ENCODE measurements at places on chromosomes 16 and 17. TPM values are rescaled to one million over a fixed set of nuclear protein-coding genes. Genes with fewer than 3 reads are reported as not detected.

GRCh38 chr17:42017866-42018200, 594 bp upstream of the DNAJC7 start:
- H3K36me3 ChIP-seq: no peaks in the 10 kb centered on the region
- H3K4me3 ChIP-seq: peak overlapping the region; percentile 84
- H3K27ac ChIP-seq: peak overlapping the region; percentile 97
- no peaks in the 10 kb centered on the region for H3K27me3 ChIP-seq
- H3K4me1 ChIP-seq: peaks cover 22% of the 10 kb centered on the region
- DNase-seq: no peak

GRCh38 chr16:7397901-7398300, 65.3 kb downstream of the RBFOX1 start:
- no peak overlapping the region for H3K4me3 ChIP-seq
- DNase-seq: peak; percentile 32
- H3K27ac ChIP-seq: no peak overlapping the region
- H3K27me3 ChIP-seq: no peaks in the 10 kb centered on the region

- H3K27me3 ChIP-seq: no peaks in the 10 kb centered on the region
- H3K4me3 ChIP-seq: no peak overlapping the region
These were observed 262.6 kb downstream of the MAF start for GRCh38 chr16:79337906-79338305.

IQCK gene
- total RNA-seq: 11.8 TPM

DNA sequence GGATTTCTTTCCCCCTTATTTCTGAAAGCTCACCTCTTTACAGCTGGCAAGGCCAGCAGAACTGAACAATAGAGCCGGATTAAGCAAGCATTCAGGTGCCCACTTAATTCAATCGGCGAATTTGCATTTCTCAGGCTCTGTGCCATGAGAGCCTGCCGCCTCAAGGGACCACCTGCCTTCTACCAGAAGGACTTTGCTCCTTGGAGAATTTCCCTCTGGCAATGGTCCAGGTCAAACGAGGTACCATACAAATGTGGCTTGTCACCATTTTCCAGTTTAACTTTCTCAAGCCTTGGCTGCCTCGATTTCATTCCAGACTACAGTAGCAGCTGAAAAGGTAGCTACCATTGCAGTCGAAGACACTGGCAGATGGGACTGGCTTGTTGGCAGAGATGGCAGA, 534.0 kb downstream of the MAF start:
- DNase-seq: no peak

DNA sequence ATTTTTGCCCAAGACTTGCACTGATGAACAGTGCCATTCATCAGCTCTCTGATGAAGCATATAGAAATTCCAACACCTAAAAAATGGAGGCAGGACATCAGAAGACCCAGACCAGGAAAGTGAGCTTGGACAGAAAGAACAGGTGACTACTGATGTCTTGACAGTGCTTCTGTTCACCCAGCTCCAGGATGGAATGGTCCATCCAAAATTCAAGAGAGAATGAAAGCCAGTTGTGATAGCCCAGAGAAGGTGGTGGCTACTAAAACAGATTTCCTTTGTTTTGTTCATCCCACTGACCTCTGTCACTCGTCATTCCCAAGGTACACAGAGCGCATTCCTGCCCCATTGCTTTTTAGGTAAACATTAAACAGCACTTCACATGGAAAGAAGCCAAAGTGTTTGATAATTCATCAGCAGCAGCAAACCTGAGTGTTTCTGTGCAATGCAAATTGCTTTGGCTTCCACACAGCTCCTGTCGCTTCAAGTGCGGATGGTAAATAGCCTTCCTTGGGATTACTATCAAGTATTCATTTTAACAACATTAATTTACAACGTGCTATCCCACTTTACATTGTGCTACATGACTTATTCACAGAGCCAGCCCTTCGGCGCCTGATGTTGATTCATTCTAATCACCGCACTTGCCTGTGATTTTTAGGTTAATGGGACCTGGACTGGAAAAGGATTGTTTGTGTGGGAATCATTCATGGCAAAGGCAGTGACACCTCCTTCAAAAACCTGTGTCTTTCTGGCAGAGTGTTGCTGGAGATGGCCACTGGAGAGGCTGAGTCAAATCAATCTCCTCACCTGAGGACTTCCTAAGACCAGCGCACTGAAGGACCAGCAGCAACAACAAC, 65.1 kb upstream of the TOX3 start:
- no peaks in the 10 kb centered on the region for H3K27me3 ChIP-seq
- H3K36me3 ChIP-seq: no peaks in the 10 kb centered on the region
- peak; percentile 66 for DNase-seq
- H3K27ac ChIP-seq: peak overlapping the region; percentile 89

RAB11FIP3 gene
- total RNA-seq: 39.9 TPM

- H3K27ac ChIP-seq: no peak overlapping the region
- no peaks in the 10 kb centered on the region for H3K36me3 ChIP-seq
- H3K4me1 ChIP-seq: peaks cover 8% of the 10 kb centered on the region
- no peak for DNase-seq
- H3K27me3 ChIP-seq: no peaks in the 10 kb centered on the region
These were observed 45.8 kb upstream of the TOX3 start for GRCh38 chr16:52592778-52593177.

DNA sequence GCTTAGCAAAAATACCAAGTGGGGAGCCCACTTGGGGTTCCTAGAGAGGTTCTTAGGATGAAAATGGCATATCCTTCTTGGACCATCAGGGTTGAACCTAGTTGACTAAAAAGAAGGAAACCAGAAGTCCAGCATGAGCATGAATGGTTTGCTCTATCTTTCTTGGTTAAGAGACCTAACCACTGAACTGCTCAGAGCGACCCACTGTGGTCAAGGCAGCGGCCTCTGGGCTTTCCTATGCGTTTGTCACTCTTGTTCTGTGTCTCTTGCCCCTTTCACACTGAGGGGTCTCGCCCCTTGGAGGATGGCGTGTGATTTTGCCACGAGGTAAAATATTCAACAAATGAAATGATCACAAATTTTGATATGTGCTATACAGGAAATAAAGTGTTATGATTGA, 526 bp upstream of the BORCS6 start:
- no peaks in the 10 kb centered on the region for H3K36me3 ChIP-seq
- no peaks in the 10 kb centered on the region for H3K27me3 ChIP-seq
- peak overlapping the region; percentile 67 for H3K27ac ChIP-seq
- no peak for DNase-seq
- peaks cover 12% of the 10 kb centered on the region for H3K4me1 ChIP-seq
- no peak overlapping the region for H3K4me3 ChIP-seq

SLC6A4 gene
- total RNA-seq: 3.8 TPM

AOC2 gene
- 1.1 TPM for total RNA-seq

DNA sequence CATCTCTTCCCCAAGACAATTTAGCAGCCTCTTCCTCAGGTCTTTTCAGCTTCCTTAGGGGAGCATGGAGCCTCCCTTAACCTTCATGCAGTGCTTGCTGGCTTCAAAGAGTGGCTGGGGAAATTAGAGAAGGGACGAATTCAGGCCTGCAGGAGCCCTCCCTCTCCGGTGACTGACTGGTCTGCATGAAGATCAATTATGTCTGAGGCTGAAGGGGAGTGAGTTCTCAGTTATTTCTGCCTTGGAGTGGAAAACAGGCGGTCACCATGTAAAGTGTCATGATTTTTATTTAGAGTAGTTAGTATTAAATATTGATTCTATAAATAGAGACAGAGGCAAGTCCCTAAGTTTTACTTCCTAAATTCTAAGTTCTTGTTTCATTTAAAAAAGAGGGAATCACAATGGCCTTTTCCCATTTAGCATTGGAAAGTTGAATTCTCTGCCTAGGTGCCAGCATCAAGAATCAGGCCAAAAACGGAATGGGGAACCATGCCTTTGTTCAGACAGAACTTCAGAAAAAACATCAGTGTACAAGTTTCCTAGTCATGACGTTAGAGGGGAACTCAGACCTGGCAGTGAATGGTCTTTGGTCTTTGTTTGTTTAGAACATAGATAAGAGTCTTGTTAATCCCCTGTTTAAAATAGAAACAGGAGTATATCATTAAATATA, 4.4 kb downstream of the GABARAPL2 start:
- peaks cover 4% of the 10 kb centered on the region for H3K36me3 ChIP-seq
- H3K27ac ChIP-seq: peak overlapping the region; percentile 12
- H3K4me1 ChIP-seq: peaks cover 8% of the 10 kb centered on the region
- no peak overlapping the region for H3K4me3 ChIP-seq
- no peak for DNase-seq

DNA sequence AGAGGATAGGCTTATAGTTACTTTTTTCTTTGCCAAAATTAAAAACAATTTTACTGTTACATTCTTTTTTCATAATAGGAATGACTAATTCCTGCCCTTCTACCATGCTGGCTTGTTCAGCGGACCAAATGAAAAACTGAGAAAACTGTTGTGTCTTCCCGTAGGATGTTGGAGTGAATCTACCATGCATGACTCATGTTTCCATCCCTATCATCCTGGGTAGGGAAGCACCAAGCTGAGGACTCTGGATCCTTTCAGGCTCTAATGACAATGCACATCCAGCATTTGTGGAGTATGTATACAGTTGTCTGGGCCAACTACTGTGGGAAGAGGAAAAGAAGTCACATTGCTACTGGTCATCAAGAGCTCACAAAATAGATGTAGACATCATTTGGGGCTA, 41.1 kb upstream of the DHX8 start:
- no peak overlapping the region for H3K27ac ChIP-seq
- no peak overlapping the region for H3K4me3 ChIP-seq
- H3K36me3 ChIP-seq: no peaks in the 10 kb centered on the region

ZP2 gene
- total RNA-seq: 0.20 TPM

GAS7 gene
- total RNA-seq: 25.9 TPM

DNA sequence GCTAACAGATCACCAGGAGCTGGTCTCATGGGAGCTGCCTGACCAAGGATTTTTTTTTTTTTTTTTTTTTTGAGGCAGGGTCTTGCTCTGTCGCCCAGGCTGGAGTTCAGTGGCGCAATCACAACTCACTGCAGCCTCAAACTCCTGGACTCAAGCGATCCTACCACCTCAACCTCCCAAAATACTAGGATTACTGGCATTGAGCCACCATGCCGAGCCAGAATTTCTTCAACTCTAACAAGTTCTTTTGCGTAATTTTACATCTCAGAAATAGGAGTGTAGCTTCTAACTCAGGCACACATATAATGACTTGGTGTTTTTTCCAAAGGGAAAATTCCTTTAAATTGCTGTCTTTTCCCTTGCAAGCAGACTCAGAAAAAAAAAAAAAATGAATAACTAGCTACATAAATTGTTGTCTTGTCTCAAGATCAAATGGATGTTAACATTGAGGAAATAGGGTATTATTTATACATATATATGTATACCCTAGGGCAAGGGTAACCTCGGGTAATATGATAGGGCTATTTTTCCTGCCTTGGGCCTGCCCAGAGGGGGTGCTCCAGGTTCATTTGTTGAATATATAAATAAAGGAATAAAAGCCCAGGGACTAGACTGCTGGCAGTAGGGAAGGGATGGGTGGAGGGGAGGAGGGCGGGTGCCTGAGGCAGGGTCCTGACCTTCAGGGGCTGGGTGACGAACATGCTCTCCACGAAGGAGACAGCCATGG, 42.8 kb upstream of the GCSH start:
- no peak for DNase-seq
- no peak overlapping the region for H3K4me3 ChIP-seq
- no peaks in the 10 kb centered on the region for H3K36me3 ChIP-seq
- no peaks in the 10 kb centered on the region for H3K27me3 ChIP-seq
- peaks cover 12% of the 10 kb centered on the region for H3K4me1 ChIP-seq

GRCh38 chr16:66485376-66485775, 58.3 kb downstream of the BEAN1 start:
- no peak for DNase-seq
- H3K27me3 ChIP-seq: no peaks in the 10 kb centered on the region
- no peak overlapping the region for H3K4me3 ChIP-seq
- no peaks in the 10 kb centered on the region for H3K36me3 ChIP-seq
- peaks cover 4% of the 10 kb centered on the region for H3K4me1 ChIP-seq

CX3CL1 gene
- total RNA-seq: 8.5 TPM

PIK3R5 gene
- total RNA-seq: 0.12 TPM

DNA sequence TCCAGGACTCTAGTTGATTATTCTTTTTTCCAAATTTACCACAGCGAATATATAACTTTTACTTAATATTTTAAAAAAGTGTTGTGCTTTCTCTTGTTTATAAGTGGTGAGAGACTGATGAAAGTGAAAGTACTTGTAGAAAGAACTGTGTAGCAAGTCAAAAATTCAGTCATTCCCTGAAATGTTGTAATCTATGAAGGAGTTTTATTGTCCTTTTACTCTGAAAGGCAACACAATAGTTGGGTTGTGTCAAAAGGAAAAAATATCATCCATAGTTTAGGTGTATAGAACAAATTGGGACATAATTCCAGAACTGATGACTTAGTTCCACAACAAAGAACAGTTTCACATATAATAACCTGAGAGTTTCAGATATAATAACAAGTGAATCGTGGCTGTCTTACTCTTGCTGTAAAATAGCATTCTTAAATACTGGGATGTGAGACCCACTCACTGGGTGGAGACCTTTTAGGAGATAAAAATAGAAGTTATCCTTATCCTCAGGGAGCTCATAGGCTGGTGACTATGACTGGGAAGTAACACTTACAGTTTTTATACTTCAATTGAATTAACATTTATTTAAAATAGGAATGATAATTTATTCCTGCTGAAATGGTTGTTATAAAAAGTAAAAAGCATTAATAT, 20.6 kb downstream of the CYB5B start:
- H3K4me3 ChIP-seq: no peak overlapping the region
- peak overlapping the region; percentile 67 for H3K27ac ChIP-seq
- no peaks in the 10 kb centered on the region for H3K36me3 ChIP-seq
- H3K27me3 ChIP-seq: no peaks in the 10 kb centered on the region
- no peak for DNase-seq
- H3K4me1 ChIP-seq: peaks cover 19% of the 10 kb centered on the region

GP2 gene
- total RNA-seq: 24.8 TPM

GRCh38 chr16:17497648-17498047, 26.9 kb upstream of the XYLT1 start:
- H3K4me3 ChIP-seq: no peak overlapping the region
- no peak overlapping the region for H3K27ac ChIP-seq
- H3K27me3 ChIP-seq: no peaks in the 10 kb centered on the region
- no peaks in the 10 kb centered on the region for H3K36me3 ChIP-seq
- no peaks in the 10 kb centered on the region for H3K4me1 ChIP-seq
- DNase-seq: no peak

SHISA9 gene
- total RNA-seq: 1.1 TPM

DNA sequence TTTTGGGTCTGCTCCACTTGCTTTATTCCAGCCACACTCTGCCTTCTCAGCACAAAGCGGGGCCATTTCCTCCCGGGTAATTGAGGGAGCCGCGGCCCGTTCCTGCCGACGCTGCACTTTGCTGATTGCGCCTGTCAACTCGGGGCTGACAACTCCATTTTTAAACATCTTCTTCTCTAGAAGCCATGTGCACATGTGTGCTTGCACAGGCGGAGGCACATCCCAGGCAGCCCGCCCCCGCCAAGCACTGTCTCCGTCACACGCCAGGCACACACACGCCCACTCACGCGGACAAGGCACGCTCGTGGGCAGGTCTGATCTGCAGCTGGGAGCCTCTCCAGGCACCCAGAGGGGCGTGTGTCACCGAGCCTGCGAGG, 63.2 kb downstream of the ENGASE start:
- no peak overlapping the region for H3K4me3 ChIP-seq
- no peaks in the 10 kb centered on the region for H3K36me3 ChIP-seq
- H3K27me3 ChIP-seq: peaks cover 20% of the 10 kb centered on the region
- H3K27ac ChIP-seq: no peak overlapping the region
- no peak for DNase-seq
- no peaks in the 10 kb centered on the region for H3K4me1 ChIP-seq

TMEM114 gene
- not detected for total RNA-seq

Data from hepatocyte (in vitro differentiated cells).